CD8-positive, alpha-beta memory T cell (primary cell): ENCODE measurements at places on chromosomes 7 and 10. TPM values are rescaled to one million over a fixed set of nuclear protein-coding genes. Genes with fewer than 3 reads are reported as not detected.

Gene OR13A1
- not detected for total RNA-seq

Gene SCRN1
- 3.5 TPM for total RNA-seq

Gene MYH16
- not detected for total RNA-seq

Gene MBL2
- total RNA-seq, result not detected

Gene NUTM2B
- total RNA-seq, result 1.1 TPM

Gene TSPAN12
- total RNA-seq, result not detected

Gene CC2D2B
- total RNA-seq, result not detected

Gene AKR1C8
- 0.20 TPM for total RNA-seq

Gene STEAP2
- total RNA-seq, result not detected

Gene HNRNPH3
- total RNA-seq, result 170 TPM

Gene NPM3
- total RNA-seq, result 209 TPM

Gene ARHGAP22
- total RNA-seq, result not detected

Gene ZNF736
- total RNA-seq, result 24.1 TPM
